ENCODE measurements at places on chromosomes 3 and 15. TPM values are rescaled to one million over a fixed set of nuclear protein-coding genes. Genes with fewer than 3 reads are reported as not detected.

The GABRG3 gene
- not detected for total RNA-seq

The DUOX1 gene
- total RNA-seq, result 0.66 TPM

- no peak for DNase-seq
Measured at GRCh38 chr3:36937492-36937891, 7.4 kb downstream of the TRANK1 start.

GRCh38 chr3:18223974-18224373, 201.2 kb downstream of the SATB1 start:
- no peak for DNase-seq

DNA sequence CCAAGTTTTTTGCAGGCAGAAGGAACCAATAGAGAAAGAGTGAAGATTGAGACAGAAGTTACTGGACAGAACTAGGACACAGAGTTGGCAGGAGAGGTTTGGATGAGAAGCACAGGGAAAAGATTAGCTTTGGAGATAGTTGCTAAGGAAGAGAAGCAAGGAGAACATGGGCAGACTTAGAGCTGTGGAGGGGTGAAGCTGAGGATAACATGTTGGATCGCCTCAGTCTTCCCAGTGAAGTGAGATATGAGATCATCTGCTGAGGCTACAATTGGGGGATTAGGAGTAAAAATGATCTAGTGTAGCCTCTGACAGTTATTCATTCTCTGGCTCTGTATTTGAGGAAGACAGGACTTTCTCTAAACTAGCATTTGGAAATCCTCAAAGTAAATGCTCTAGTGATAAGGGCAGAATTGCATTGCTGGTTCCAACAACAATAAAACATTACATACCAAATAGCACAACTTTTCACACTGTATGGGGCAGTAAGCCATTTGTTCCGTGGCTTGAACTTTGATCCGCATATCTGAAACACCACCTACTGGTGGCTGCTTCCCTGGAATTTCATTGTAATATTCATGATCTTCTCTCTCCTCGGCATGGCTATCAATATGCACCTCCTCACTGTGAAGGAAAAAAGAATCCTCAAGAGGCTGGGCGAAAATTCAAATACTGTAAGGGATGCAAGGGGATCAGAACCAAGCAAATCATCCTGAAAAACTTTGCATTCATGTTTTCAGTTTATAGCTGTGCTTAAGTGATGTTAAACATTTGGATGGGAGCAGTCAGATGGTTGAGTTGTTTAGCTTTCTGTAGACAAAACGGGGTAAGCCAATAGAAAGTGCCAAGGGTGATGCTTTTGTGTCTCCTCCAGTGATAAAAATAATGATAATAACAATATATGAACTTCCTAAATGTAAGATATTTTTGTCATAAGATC, 22.2 kb upstream of the EID1 start:
- peak; percentile 40 for DNase-seq

DNA sequence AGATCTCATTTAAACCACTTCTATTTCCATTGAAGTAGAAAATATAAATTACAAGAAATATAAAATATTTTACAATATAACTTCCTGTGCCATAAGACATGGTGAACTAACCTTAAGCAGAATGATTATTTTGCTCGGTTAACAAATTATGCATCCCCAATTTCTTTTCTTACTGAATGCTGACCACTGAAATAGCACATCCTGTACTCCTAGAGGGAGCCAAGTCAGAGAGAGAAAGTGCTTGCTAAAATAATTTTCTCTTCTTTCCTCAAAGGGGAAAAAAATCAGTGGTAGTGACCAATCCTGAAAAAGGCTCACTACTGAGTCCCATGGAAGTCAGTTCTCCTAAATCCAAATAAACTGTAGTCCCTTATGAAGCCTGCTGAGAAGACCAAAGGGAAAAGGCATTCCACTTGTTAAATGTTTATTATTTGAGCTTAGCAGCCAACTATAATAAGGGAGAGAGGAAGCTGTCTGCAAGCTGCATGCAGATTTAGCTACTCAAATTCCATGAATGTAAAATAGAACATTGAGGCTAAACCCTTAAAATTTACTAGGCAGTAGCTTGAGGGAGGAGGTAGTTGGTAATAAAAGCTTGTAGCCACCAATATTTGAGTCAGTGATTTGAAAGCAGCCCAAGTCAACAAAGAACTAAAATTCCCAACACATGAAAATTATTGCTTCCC, 33.1 kb downstream of the CEP152 start:
- no peak for DNase-seq

The SCN11A gene
- total RNA-seq, result not detected

DNA sequence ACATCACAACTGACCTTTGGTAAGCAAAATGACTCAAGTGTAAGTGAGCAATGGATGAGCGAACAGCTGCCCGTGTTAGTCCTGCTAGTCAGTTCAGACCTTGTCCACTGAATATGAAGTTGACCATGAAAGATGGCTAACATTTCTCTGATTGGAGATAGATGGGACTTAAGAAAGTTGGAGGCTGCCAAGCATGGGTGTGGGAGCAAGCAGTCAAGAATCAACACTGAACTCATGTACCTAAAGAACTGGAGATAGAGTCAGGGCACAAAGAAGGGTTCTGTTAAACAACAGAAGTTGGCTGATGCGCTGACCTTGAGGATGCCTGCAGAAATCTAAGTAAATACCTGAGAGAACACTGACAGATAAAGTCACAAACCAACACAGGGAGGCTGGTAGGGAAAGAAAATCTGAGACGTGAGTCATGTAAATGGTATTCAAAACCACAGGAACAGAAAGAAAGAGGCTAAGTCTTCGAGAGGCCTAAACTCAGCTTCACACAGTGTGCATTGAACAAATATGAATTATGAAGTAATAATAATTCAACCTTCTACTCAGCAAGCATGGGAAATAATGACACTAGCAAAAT, 30.7 kb upstream of the ANPEP start:
- DNase-seq, result no peak

The NEK4 gene
- total RNA-seq, result 73.2 TPM

DNA sequence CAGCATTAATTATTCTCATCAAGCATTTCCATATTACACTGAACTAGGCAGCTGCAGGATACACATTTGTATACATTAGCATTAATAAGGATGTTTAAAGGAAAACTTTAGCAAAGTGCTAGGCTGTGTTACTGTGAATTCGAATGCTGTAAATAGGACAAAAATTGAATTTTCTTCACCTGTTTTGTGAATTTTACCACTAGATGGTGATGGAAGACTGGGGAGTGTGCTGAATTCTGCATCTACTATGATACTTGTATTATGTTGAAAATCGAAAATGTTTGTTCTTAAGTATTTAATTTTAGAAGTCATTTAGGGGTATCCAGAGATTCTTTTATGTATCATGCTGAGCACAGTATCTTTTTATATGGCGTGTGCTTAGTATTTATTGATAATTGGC, 12.3 kb upstream of the P2RY14 start:
- DNase-seq, result no peak

DNA sequence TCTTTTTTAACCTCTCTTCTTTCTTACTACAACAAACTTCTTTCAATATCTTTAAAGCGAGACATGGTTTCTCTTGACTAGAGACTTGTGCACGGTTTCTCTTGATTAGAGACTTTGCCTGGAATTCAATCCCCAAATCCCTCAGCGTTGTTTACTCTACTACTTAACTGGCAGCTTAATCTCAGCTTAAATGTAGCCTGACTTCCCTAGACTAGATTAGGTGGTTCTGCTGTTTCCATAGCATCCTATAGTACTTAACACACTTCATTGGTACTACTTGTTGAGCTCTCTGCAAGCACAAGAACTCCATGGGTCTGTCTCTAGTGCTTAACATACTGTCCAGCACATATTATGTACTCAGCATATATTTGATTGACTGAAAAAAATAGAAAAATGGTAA, 168.2 kb upstream of the GPR149 start:
- DNase-seq, result no peak

- DNase-seq, result no peak
Measured at GRCh38 chr3:16522834-16523233, 9.3 kb upstream of the RFTN1 start.

- DNase-seq, result peak; percentile 62
Measured at GRCh38 chr15:70098461-70099166, 897 bp upstream of the TLE3 start.

- DNase-seq, result no peak
Measured at GRCh38 chr3:124296406-124296805, 304.5 kb upstream of the ROPN1 start.

The CFAP100 gene
- total RNA-seq, result not detected

DNA sequence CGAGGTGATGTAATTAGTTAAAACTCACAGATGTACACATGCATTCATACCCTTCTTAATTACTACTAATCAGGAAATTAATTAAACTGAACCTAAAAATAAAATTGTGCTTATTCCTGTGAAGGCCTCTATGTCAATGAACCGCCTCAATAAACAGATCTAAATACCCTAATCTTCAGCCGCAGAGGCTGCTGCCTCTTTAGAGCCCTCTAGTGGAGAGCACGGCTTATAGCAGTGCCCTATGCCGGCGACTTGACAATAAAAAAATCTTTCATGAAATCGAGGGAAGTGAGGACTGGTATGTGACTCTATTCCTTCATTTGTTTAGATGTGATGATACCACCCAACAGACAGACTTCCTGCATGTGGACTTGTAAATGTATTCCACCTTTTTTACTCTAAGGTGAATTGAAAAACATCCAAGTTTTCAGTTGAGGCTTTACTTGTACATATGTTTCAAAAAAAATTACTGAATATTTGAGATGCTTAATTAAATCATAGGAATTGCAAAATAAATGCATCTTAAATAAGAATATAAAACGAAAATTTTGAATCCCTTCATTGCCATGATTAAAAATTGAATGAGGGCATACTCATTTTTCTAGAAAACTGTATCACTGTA, 8.3 kb upstream of the EPHA3 start:
- DNase-seq, result peak; percentile 43

The LCMT2 gene
- 3.4 TPM for total RNA-seq

GRCh38 chr3:61582287-61582686, 20.9 kb downstream of the PTPRG start:
- no peak for DNase-seq

DNA sequence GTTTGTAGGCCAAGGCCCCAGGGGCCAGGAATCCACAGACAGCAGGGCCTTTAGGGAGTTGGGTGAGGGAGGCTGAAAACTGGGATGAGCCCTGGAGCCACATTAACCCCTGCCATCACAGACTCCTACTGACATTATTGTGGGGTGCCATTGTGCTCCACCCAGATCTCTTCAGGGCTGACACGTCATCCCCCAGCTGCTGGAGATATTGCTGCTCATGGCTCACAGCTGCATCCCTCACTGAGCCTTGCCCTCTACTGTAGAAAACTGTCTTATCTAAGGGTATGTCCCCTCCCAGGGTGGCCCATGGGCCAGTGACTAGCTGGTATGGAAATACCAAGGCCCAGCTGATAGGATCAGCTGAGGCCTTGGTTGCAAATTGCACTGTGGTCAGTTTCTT, 87.3 kb upstream of the PRR23C start:
- no peak for DNase-seq

The SATB1 gene
- 50.8 TPM for total RNA-seq

DNA sequence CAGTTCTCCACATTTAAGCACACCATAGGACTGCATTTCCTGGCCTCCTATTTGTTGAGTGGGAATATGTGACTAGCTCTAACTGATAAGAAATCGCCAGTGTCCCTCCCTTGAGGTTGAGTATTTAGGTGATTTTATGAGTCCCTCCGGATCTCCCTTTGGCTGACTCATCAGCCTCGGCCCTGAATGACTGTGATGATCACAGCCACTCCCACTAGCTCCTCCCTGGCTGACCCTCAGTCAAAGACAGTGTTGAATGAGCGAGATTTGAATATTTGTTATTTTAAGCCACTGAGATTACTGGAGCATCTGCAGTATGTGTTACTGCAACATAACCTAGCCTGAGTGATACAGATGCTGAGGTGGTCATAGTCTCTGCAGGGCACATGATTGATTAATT, 515.3 kb downstream of the EPHB1 start:
- no peak for DNase-seq

DNA sequence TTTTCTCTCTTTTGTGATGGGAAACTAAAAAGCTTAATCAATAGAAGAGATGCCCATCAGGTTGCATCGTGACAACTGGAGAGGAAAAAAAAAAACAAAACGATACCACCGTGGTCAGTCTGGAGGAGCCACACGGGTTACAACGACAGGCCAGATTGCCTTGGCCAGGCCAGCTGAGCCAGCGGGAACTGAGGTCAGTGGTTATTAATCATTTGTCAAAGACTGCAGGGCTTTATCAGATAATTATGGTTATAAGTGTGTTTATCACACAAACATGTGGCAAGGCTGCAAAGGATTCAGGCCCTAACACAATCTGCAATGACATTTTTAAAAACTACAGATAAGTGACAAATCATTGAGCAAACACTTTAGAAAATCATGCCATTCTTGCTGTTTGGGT, 135.0 kb upstream of the FAM3D start:
- no peak for DNase-seq

The CISH gene
- total RNA-seq, result 4.9 TPM

DNA sequence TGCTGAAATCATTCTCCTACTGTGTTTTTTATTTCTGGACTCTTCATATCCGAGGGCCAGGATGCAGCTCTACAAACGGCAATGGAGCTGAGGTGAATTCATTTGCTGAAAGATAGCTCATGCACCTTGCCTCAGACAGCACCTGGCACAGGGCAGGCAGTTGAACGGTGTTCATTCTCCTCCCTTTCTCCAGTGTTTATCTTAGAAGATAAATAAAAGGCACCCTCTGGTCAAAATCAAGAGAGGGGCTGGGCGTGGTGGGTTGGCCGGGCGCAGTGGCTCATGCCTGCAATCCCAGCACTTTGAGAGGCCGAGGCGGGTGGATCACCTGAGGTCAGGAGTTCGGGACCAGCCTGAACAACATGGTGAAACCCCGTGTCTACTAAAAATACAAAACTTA, 79.3 kb upstream of the LMOD3 start:
- no peak for DNase-seq

GRCh38 chr3:170327040-170327808, 30.3 kb upstream of the SKIL start:
- no peak for DNase-seq

The CGNL1 gene
- total RNA-seq, result 24.7 TPM

GRCh38 chr3:187744169-187745151, 808 bp downstream of the BCL6 start:
- peak; percentile 65 for DNase-seq

DNA sequence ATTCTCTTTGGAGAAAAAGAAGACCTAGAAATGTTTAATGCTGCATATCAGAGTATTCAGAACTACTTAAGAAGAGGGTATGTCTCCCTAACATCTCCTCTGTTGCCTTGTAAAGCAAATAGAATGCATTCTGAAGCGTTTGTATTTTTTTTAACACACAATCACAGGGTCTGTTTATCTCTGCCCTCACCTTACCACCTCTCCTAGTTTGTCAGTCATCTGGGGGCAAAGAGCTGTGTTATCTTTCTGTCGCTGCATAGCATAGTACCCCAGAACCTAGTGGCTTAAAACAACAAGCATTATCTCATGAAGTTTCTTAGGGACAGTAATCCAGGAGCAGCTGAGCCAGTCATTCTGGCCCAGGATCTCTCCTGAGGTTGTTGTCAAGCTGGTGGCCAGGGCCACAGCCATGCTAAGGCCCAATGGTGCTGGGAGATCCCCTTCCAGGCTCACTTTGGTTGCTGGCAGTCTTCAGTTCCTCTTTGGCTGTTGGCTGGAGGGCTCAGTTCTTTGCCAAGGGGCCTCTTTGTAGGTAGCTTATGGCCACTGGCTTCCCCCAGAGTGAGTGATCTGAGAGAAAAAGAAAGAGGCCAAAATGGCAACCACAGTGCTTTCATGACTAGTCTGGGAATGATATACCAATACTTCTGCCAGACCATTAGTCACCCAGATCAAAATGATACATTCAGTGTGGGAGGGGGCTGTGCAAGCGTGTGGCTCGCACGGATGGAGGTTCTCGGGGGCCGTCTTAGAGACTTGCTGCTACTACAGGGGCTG, 17.8 kb downstream of the EDEM1 start:
- no peak for DNase-seq

The PPM1L gene
- total RNA-seq, result 7.6 TPM

The CPN2 gene
- total RNA-seq, result not detected
